ENCODE measurements at places on chromosomes 3 and 15.

DNA sequence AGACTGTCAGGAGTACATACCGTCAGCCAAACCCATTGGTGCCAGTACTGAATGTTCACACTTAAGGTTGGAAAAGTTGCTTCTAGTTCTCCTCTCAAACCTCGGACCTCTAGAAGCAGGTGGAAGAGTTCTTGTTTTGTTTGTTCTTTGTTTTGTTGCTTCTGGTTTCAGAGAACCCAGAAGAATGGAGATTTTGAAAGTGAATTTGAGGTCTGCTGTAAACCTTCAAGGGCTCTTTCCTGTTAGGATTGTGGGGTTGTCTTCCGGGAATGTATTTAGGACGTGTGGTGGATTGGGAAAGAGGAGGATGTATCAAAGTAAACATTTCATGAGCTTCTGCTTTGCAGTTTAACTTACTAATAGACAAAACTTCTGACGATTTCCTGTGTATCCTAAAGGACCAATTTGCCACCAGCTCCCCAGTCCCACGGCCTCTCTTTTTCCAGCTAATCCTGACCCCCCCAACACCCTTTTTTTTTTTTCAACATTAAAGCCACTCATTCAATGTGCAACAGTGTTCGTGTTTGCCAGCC, 50.3 kb downstream of the FILIP1L start:
- DNase-seq: no peak

GRCh38 chr3:116339441-116340028, 105.8 kb downstream of the LSAMP start:
- no peak for DNase-seq

GRCh38 chr15:101027273-101027901, 108.2 kb downstream of the LRRK1 start:
- no peak for DNase-seq

GRCh38 chr3:15861163-15861562, 63.4 kb upstream of the ANKRD28 start:
- DNase-seq: no peak

GRCh38 chr3:123143669-123144411, 57.9 kb upstream of the SEC22A start:
- DNase-seq: no peak

DNA sequence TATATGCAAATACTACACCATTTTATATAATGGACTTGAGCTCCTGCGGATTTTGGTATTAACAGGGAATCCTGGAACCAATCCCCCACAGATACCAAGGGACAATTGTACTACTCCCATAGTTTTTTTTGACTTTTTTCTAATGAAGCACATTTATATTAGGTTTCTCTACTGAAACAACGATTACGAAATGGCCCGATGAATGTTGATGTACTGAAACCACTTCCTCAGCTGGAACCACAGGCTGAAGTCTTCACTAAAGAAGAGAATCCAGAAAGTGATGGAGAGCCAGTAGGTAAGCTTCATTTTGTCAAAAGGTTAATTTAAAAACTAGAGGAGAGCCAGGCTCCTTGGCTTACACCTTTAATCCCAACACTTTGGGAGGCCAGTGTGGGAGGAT, 121.5 kb upstream of the LRRFIP2 start:
- no peak for DNase-seq

GRCh38 chr3:122392868-122393844, 9.2 kb downstream of the FAM162A start:
- DNase-seq: no peak

- DNase-seq: no peak
Observed at GRCh38 chr3:128411574-128412064, 55.1 kb downstream of the DNAJB8 start.

DNA sequence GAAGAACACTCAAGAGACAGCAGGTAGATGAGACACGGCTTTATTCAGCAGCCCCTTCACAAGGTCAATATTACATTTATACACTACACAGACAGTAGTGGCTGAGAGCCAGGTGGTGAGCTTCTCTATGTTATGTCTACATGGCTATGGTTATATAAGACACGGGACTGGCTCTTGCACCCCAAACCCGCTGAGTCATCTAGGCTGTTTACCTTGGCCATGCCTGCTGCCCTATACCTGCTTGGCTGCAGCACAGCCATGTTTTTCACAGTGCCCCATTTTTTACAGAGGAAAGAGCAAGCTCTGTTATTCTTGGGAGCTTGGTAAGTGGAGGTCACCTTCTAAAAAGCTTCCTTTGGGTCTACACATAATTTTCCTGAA, 231.6 kb downstream of the IGSF11 start:
- no peak for DNase-seq

GRCh38 chr3:11662392-11662990, 18.8 kb upstream of the VGLL4 start:
- DNase-seq: no peak

DNA sequence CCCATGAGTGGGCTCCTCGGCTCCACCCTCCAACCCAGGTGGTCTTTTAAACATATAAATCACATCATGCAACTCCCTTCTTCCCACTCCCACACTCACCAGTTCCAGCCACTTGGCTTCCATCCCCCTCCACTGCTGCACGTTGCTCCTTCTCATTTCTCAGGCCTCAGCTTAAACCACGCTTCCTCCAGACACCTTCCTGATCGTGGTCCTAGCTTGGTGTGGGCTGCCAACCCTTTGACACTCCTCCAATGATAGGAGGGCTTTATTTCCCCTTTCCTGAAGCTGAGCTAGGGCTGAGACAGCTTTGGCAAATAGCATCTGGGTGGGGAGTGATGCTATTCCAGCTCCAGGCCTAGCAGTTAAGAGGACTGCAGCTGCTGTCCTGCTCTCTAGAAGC, 130.1 kb downstream of the SRGAP3 start:
- DNase-seq: no peak

DNA sequence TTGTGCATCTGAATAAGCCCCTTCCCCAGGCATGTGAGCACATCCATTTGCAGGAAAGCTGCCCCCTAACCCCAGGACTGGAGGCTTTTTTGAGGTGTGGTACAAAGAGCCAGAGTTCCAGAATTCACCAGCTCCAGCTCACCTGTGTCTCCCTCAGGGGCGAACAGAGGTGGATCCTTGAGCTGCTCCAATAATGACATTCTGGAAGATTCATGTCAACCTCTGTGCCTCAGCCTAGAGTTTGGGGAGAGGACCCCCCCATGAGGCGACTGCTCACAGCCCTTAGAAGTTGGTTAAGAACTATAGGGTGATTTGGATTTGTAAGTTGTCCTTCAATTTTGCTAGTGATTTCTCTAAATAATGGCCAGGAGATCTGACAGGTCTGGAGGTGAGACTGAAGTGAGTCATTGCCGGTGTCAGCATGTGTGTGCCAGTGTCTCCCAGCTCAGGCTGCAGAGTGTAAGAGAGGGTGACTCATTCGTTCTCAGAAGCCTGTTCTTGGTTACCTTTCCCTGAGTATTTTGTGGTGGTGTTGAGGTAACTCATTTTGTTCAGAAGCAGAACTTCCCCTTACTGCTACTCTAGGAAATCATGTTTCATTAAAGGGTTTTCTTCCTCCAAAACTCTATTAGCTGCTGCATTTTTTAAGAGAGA, 136.9 kb upstream of the TOPAZ1 start:
- peak; percentile 48 for DNase-seq

DNA sequence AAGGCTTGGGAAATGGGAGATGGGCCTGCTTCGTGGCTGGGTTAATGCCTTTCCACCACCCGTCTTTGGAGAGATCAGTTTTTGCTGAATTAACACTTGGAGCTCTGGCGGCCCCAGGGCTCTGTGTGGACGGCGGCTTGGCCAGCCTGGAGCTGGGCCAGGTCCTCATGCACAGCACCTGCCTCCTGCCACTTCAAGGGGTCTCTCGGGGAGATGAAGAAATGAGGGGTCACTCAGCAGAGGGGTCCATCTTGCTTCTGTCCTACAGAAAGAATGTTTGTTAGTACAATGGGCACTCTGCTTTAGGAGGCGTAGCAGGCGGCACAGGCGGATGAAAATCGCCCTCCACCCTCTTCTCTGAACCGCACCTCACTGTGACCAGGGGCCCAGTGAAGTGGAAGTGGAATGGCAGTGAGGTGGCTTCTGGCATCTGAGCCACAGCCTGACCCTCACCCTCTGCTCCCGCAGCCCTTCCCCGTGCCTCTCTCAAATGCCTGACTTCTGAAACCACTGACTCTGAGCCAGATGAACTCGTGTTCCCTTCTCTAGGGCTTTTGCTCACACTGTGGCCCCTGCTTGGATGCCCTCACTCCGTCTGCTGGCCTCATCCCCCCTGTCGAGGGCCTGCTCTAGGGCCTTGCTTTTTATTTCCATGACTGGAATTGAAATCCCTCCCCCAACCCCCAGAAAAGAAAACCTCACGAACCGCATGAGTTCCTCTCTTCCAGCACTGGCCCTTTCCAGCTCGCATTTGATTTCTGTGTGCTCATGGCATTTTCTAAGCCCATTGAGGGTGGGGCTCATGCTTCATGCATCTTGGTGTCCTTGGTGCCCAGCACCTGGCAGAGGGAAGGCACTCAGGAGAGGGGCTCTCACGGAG, 42.2 kb downstream of the CHDH start:
- DNase-seq: no peak

DNA sequence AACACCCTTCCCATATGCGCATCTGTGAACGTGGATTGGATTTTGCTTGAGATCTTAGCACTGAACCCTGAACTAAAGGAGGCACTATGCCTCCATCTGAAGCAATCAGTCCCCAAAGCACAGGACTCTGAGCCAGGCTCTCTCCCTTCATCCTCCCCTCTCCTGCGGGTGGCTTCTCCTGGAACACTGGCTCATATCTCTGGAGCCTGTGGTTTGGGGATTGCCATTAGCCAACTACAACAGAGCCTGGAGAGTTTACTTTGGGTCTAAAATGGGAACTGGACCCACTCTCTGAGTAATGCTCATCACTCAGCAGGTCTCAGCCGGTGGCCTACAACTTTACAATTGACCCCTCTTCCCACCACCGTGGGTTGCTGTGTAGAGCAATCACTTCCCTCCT, 190.8 kb upstream of the HES1 start:
- no peak for DNase-seq

GRCh38 chr15:70213794-70214193, 116.1 kb upstream of the TLE3 start:
- DNase-seq: no peak

DNA sequence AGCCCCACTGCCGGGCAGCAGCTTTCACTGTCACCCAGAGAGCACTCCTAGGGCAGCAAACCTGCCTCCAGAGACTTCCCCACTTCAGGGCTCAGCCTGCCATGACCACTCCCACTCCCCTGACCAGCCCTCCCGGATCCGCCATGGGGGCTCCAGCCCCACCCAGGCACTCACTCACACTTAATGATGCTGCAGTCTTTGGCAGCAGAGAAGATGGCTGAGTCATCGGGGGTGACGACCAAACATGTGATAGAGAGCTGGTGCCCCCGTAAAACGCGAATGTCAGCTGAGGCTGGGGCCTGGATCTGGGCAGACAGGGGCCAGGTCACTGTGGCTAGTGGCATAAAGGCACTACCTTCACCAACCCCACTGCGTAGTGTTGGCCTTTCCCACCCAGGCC, 4.7 kb downstream of the RRP9 start:
- DNase-seq: no peak

- DNase-seq: no peak
Observed at GRCh38 chr3:175105066-175105465, 245.9 kb downstream of the NAALADL2 start.

- DNase-seq: no peak
Observed at GRCh38 chr3:181791056-181791955, 79.6 kb downstream of the SOX2 start.

GRCh38 chr3:73365756-73366397, 258.9 kb downstream of the PDZRN3 start:
- DNase-seq: no peak

GRCh38 chr3:46208167-46208704, at the start of gene CCR1:
Gene CCR1 (minus strand): TSS chr3:46208313. CDS start chr3:46204313, 4,000 bp downstream.
- DNase-seq: peak; percentile 32

DNA sequence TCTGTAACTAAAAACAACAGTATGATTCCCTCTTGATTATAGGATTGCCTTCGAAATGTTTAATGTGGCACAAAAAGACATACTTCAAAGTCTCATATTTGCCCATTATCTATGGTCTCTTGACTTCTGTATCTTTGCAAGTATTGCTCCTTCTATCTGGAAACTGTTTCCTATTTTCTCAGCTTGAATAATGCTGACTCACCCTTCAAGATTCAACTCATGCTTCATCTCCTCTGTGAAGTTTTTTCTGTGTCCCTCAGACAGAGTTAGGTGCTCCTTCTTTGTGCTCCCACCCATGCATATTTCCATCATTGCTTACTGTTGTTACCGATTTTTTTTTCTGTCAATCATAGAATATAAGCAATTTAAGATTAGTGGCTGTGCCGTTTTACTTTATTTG, 192.8 kb upstream of the ROBO1 start:
- no peak for DNase-seq

- no peak for DNase-seq
Observed at GRCh38 chr3:146817704-146818103, 212.6 kb upstream of the PLSCR5 start.

DNA sequence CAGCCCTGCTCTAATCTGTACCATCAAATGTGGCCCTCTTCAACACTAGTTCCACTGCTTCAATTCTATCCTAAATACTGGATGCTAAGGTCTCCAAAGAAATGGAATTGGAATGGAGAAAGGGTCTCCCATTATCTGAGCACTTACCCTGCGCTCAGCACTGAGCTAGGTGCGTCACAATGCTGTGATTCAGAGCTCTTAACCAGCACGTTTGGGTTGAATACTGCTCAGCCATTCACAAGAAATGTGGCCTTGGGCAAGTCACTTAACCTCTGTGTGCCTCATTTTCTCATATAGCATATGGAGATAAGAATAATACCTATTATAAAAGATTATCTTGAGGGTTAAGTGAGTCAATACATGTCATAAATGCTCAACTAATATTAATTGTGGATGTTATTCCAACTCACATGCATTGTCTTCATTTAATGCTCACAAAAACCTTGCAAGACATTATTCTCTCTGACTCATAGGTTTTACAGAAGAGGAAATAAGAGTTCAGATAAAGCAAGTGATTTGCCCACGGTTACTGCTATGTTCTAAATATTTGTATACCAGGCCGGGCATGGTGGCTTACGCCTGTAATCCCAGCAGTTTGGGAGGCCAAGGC, 27.4 kb upstream of the SRGAP3 start:
- no peak for DNase-seq

DNA sequence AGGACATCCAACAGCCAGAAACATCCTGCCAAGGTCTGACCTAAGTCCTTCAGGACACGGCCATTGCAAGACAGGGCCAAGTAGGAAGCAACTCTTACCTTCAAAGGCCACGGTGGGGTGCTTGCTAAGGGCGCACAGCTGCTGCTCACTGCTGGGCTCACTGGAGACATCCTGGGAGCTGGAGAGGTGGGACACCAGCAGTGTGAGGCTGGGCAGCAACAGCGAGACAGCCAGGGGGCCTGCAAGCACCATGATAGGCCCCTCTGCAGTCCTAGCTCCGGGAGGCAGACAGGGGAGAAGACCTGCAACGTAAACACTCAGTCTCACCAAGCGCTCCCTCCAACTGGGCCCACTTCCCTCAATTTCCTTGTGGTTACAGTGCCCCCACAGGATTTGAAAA, 79.2 kb downstream of the SEMA5B start:
- no peak for DNase-seq

DNA sequence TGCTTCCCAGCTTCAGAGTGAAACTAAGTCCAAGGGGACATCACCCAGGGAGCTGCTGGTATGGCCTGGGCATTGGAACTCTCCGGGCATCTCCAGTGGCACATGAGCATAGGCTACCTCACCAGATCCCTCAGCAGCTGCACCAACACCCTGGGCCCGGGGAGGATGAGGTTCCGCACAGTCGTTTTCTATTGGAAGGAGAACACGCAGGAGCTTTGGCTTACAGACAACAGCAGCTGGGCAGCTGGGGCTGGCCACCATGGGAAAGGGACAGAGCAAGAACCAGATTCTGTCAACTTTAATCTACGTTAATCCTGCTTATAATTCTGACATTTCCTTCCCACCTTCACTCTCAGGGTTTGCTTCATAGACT, 65.5 kb downstream of the MYO1E start:
- no peak for DNase-seq

Data from stimulated activated CD4-positive, alpha-beta T cell treated with anti-CD3 and anti-CD28 coated beads, TNF-alpha, amount 100 ng/mL, for 48 hours (primary cell).